ENCODE measurements at places on chromosomes 5 and 9.

DNA sequence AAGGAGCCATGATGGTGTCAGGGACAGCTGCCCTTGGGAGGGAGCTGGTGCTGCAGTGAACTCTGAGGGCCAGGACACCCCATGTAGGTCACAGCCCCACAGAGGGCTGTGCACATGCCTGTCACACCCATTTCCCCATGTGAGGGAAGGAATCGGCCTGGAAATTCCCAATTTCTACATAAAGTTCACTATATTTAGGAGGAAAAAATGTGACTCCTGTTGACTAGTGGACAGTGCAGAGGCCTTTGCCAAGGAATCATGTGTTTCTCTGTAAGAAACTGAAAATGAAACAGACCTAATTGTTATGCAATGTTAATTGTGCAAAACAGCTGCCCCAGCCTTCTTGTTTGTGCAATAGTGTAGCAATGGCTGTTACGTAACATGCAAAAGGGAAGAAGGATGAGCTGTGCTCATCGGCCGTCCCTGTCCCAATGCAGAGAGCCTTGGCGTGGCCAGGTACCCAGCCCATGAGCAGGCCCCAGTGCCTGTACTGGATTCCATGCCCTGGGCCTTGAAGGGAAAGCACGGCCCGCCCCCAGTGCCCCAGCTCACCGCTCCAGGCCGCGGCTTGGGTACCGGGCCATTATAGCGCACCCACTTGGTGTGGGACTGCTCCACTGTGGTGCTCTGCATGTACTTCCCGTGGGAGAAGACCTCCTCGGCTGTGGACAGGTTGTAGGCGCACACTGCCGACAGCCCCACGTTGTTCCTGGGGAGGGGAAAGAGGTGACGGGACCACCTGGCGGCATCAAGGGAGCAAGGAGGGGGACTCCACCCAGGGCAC, 70.0 kb downstream of the SECISBP2 start:
- peak; percentile 32 for DNase-seq

DNA sequence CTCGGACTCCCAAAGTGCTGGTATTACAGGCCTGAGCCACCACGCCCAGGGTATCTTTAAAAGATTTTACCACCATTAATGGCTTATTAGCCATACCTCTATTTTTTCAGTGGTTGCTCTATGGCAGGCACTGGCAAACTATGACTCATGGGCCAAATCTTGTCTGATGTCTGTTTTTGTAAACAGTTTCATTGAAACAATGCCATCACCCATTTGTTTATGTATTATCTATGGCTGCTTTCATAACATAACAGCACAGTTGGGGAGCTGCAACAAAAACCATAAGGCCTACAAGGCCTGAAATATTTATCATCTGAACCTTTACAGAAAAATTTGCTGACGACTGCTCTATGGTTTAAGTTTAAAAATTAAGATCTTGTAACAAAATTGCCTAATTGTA, 66.8 kb downstream of the SLC38A9 start:
- DNase-seq: peak; percentile 22

GRCh38 chr9:15149450-15149849, 157.6 kb downstream of the TTC39B start:
- no peak for DNase-seq

- no peak for DNase-seq
Measured at GRCh38 chr5:38009749-38010358, 170.0 kb upstream of the GDNF start.

- no peak for DNase-seq
Measured at GRCh38 chr5:51466214-51466613, 83.0 kb downstream of the ISL1 start.

DNA sequence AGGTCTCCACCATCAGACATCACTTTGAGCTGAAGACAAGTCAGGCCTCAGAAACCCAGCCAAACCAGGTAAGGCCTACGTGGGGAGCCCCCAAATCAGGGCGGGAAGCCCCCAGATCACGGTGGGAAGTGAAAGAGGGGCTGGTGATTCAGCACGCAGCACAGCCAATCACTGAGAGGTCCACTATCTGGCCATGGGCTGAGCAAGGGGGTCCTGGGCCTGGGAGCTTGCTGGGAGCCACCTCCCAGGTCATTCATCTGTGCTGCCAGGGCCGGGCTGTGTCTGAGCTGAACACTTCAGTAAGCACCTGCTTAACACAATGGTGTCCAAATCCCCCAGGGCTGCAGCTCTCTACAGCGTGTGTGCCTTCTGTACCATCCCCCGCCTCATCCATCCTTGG, 15.5 kb downstream of the MED10 start:
- no peak for DNase-seq

DNA sequence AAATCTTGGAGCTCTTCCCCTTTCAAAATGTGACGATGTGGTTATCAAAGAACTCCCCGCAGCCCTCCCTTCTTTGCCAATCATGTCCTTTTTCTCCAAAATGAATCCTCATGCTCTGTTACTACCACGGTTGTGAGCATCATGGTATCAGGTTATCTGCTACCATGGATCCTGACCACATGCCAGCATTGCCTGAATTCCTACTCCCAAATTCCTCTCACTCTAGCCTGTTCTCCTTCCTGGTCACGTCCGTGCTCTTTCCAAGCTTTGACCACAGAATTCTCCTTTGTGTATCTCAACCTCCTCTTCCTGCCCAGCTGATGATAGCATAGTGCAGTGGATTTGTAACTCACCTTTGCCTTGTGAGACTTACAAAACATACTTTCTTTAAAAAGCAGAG, 59.5 kb upstream of the FBXL7 start:
- DNase-seq: peak; percentile 98

GRCh38 chr5:67910546-67910945, 305.0 kb upstream of the PIK3R1 start:
- DNase-seq: no peak

DNA sequence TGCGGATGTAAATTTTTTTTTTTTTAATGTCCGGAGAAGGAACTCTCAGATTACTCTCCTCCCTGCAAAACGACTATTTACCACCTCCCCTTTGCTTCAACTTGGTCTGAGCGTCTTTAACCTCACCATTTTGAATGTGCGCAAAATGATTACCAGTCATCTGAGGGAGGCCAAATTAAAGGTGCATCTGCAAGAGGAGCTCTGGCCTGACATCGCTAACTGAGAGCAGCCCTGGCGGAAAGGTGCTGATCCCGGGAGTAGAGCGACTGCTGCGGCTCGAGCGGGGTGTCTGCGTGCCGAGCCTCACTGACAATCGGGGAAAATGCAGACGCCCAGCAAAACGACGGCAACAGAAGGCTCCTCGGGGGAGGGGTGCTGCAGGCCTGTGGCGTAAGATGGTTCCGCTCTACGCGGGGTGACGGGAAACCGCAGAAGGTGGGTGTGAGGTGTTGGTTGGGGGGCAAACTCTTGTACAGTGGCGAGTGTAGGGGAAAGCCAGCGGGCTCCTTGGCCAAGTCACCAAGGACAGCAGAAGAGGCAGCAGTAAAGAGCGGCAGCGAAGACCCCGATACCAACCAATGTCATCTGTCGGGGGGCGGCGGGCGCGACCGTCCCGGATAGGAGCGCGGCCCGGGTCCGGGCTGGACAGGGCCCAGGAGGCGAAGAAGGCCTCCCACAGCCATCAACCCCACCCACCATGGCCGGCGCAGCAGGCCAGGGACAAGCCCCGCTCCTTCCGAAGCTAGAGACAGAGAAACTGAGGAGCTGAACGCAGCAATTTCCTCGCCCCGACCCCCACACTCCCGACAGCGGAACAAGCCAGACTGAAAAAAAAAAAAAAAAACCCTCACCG, 557 bp downstream of the PJA2 start:
- DNase-seq: peak; percentile 79

- DNase-seq: no peak
Measured at GRCh38 chr5:172452398-172453205, 1.7 kb downstream of the SH3PXD2B start.

DNA sequence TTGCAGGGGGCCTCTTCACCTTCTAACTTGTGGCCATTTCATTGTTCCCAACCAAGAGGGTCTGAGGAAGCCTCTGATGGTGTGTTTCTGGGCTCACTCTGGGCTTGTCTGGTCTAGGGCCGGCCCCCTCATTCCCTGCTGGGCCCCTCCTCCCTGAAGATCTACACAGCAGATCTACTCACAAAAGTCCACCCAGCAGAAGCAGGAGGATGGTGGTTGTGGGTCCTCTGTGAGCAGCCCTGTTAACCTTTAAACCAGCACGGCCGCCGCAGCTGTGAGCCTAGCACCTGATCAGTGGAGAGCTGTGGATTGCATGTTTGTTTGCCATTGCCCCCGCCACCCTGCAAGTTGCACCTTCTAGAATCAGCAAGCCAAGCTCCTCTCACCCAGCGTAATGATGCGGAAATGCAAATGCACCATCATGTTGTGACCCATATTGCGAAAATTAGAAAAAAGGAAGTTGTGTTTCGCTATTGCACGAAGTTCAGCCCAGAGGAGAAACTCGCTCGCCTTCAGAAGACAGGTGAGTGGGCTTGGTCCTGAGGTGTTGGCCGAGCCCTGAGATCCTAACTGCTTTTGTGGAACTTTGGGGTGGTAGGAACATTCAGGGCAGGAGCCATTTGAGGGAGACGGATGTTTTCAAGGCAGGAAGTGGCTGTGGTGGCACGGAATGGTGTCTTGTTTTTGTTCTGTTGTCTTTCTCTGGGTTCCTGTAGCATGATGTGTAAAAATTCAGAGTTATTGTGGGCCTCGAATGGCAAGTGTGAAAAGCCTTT, 16.7 kb downstream of the FGD3 start:
- no peak for DNase-seq

GRCh38 chr5:174311121-174311520, 265.6 kb downstream of the NSG2 start:
- DNase-seq: no peak

DNA sequence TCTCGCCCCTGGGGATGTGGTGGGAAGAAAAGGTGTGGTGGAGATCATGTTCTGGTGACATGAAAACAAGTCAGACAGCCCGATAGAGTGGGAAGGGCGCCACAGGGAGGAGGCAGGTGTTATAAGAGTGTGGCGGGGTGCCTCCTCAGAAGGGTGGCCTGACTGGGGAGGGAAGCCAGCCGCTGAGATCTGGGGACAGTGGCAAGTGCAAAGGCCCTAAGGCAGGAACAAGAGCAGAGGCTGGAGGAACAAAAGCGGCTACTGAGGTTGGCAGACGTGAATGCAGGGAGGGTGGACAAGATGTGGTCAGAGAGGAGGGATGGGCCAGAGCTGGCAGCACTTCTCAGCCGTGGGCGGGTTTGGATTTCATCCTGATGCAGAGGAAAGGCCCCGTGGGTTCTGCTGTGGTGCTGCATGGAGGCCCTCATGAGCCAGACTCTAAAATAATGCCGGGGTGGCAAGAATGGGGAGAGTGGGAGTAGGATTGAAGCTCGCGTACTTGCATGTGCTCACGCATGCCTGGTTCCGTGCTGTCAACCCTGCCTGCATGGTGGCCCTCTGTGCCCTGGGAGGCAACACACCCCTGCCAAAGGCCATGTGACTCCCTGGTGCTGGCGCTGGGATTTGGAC, 89.2 kb downstream of the MVB12B start:
- no peak for DNase-seq

- DNase-seq: no peak
Measured at GRCh38 chr5:177176175-177176711, 42.7 kb downstream of the NSD1 start.

- DNase-seq: no peak
Measured at GRCh38 chr9:106414042-106414441, 448.9 kb upstream of the ZNF462 start.

DNA sequence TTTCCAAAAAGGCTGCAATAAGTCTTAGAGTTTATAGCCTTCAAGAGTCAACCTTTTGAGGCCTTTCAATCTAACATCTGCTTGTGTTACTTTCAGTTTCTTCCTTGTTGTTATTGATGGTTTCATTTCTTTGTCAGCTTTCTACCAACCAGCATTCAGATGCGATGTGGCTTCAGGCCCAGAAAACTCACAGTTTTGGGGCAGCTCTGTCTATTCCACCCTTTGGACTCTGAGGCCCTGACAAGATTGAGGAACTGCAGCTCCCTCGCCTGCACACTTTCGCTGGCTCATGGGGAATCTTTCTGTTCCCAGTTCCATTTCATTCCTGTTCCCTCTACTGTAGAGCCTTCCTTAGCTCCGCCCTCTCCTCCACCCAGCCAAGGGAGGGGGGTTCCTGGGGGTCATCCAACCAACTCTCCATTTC, 13.3 kb upstream of the WHRN start:
- no peak for DNase-seq

DNA sequence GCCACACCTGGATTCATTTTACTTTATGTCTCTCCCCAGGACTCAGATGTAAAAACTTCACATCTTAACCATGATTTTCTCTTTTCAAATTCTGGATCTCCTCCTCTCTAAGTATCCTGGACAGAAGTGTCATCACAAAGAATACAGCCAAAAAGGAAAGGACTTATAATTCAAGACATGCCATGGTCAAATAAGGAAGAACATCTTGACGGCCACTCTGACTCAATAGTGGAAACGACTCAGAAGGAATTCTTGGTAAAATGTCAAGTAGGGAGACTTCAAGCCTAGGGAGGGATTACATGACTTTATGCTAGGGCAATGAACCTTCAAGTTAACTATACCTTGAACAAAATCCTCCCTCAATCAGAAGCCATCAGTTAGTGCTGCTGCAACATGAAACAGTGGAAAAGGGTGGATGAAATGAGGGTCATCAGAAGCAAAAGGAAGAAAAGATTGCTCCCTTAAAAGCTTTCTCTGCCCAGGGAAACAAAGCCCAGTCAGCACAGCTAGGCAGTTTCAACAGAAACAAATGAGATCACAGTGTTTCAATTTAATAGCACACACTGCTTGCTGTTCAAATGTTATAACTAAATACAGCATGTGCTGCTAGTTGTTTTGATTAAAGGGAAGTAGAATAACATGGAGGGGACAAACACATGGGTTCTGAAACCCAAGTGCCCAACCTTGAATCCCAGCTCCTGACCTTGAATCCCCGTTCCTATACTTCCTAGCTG, 101.4 kb downstream of the LPAR1 start:
- peak; percentile 15 for DNase-seq

- peak; percentile 25 for DNase-seq
Measured at GRCh38 chr5:52915176-52915875, 73.8 kb upstream of the ITGA2 start.

GRCh38 chr9:34600908-34601307, 11.0 kb downstream of the RPP25L start:
- DNase-seq: no peak

DNA sequence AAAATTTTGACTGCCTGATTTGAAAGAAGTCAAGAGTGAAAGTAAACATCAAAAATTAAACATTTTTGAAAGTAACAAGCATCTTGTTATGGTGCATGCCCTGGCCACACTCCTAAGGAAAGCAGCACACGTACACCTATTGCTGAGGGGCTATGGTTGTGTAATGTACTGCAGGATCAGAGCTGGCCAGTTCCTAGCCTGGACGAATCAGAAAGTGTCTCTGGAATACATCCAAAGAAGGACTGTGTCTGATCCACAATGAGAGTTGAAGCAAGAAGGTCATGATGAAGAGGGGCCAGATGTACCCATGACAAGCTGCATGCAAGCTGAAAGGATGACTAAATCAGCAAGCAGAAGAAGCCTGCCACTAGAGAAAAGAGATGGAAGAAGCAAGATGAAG, 618.2 kb downstream of the TLE1 start:
- DNase-seq: no peak
